ENCODE measurements at places on chromosomes 6 and 20. TPM values are rescaled to one million over a fixed set of nuclear protein-coding genes. Genes with fewer than 3 reads are reported as not detected.

The TBX18 gene
- not detected for total RNA-seq

The CRISP3 gene
- 0.48 TPM for total RNA-seq

The HIVEP2 gene
- 12.4 TPM for total RNA-seq

The CLPSL1 gene
- total RNA-seq, result not detected

Measured in PC-9 (cell line).